ENCODE measurements at places on chromosomes 1 and 21.

- no peak for DNase-seq
Observed at GRCh38 chr1:17587693-17588047, 48.2 kb downstream of the ARHGEF10L start.

GRCh38 chr1:84692391-84692790 lies 2.1 kb upstream of the SSX2IP start:
- DNase-seq, result no peak

DNA sequence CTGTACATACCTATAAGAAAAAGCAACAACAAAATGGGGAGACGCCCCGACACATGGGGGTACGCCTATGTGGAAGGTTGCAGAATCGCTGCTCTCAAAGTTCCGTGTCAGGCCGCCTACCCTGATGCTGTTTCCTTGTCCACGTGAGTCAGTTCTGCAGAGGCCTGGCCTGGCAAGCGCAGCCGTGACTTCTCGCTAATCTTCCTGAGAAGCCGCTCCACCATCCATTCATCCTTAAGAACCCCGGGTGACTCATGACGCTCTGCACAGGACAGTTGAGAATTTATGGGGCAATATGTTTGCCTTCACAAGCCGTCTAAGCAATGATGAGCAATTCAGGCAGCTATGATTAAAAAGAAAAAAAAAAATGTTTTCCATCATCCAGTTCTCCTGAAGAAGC lies 122.3 kb upstream of the TMPRSS2 start:
- no peak for DNase-seq

GRCh38 chr1:223739366-223740037 lies 27.2 kb downstream of the CAPN2 start:
- DNase-seq, result no peak

DNA sequence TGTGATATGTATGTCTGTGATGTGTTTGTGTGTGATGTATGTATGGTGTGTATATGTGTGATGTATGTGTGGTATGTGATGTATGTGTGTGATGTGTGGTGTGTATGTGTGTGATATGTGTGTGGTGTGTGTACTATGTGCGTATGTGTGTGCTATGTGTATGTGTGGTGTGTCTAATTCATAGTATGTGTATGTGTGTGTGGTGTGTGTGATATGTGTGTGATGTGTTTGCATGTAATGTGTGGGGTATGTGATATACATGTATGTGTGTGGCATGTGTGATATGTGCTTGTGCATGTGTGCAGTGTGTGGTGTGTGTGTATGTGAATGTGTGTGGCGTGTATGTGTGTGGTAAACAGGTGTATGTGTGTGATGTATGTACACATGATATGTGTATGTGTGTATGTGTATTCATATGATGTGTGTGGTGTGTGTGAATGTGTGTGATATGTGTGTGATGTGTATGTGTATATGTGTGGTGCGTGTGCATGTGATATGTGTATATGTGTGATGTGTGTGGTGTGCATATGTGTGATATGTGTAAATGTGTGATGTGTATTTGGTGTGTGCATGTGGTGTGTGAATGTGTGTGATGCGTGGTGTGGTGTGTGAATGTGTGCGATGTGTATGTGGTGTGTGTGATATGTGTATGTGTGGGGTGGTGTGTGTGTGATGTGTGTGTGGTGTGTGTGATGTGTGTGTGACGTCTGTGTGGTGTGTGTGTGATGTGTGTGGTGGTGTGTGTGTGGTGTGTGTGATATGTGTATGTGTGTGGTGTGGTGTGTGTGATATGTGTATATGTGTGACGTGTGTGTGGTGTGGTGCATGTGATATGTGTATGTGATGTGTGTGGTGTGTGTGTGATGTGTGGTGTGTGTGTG lies 8.0 kb upstream of the PCBP3 start:
- DNase-seq, result no peak

GRCh38 chr1:244271691-244272308 lies 179.9 kb downstream of the ADSS2 start:
- DNase-seq, result no peak

DNA sequence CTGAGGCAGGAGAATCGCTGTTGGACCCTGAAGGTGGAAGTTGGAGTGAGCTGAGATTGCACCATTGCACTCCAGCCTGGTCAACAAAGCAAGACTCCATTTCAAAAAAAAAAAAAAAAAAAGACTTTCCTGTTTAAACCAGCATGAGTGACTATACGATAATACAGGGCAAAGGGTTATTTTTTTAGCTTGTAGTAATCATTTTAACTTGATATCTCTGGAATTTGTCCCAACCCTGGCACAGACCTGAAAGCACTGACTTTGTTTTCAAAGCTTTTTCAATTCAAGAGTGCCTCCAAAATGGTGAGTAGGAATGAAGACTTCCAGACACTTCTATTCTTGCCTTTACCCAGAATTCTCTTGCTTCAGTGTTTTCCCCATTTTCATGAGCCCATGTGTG lies 4.4 kb upstream of the TMCO2 start:
- no peak for DNase-seq

- DNase-seq, result no peak
Observed at GRCh38 chr21:37811711-37812110, 104.5 kb downstream of the KCNJ6 start.

DNA sequence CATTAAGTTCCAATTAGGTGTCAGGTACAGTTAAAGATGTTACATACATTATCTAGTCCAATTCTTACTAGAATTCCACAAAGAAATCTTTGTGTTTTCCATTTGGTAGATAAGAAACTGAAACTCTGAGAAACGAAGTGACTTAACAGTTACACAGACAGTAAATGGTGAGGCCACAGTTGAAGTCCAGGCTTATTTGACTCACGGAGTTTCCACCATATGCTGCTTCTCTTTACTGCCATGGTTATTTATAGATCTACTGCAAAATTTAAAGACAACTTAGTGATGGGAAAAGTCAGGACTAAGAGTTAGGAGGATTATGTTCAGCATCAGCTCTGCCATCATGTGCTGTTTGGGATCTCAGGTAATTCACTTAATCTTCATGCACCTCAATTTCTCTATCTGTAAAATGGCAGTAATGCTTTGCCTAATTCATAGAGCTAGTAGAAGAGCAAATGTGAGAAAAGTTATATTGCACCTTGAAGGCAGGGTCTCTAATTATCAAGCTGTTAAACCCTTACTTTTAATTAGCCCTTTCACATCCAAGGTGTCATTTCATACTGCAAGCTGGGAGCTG lies 26.2 kb upstream of the SAMSN1 start:
- DNase-seq, result no peak

- no peak for DNase-seq
Observed at GRCh38 chr21:30425826-30426225, at the start of gene KRTAP13-3. Gene KRTAP13-3, minus strand, starts transcription at chr21:30425926. Its CDS starts 14 bp downstream, at chr21:30425912.

GRCh38 chr1:162070094-162070748 lies 730 bp downstream of the NOS1AP start:
- DNase-seq, result no peak
